Fibroblast of upper back skin (primary cell): ENCODE measurements at places on chromosomes 7 and 10.

- peak; percentile 78 for DNase-seq
Measured at GRCh38 chr7:104983578-104984539, 30.1 kb upstream of the KMT2E start.

GRCh38 chr10:8055420-8056349 lies 1.2 kb downstream of the GATA3 start:
- no peak for DNase-seq

DNA sequence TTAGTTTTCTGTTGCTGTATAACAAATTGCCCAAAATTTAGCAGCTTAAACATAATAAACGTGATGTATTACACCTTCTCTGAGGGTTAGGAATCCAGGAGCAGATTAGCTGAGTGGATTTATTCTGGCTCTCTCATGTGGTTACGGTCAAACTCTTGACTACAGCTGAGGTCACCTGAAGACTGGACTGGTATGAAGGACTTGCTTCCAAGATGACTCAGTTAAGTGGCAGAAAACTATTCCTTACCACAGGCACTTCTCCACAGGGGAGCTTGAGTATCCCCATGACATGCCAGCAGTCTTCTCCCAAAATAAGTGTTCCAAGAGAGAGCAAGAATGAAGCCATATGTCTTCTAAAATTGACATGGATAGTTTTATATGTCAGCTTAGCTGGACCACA lies 957.2 kb upstream of the GHITM start:
- peak; percentile 51 for DNase-seq

DNA sequence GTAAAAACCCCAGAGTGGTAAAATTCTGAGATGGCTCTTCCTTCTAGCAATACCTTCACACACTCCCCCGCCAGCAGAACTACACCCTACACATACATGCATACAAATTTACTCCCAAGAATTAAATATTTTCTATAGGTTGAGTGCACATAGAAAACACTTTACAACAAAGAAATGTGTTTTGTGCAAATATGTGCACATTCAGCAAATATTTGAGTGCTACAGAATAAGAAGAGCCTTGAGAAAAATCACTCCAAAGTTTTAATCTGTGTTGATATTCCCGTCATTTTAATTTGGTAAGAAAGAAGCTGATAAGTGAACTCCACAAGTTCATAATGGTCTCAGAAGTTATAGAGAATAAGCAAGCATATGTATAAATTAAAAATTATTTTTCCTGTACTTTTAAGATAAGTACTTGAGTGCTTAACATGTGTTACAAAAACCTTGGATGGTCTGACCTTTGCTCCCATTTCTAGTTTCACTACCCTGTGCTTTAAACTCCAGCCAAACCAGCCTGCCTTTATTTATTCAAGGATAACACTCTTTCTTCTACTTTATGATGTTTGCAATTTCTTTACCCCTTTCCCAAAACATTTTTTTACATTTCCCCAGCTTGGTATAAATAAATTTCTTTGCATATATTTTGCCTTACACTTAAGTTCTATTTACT lies 733.5 kb upstream of the LRRTM3 start:
- DNase-seq = no peak

- no peak for DNase-seq
Measured at GRCh38 chr7:132424821-132425724, 151.2 kb downstream of the PLXNA4 start.

GRCh38 chr7:112868609-112869008 lies 78.4 kb upstream of the TMEM168 start:
- DNase-seq = no peak

DNA sequence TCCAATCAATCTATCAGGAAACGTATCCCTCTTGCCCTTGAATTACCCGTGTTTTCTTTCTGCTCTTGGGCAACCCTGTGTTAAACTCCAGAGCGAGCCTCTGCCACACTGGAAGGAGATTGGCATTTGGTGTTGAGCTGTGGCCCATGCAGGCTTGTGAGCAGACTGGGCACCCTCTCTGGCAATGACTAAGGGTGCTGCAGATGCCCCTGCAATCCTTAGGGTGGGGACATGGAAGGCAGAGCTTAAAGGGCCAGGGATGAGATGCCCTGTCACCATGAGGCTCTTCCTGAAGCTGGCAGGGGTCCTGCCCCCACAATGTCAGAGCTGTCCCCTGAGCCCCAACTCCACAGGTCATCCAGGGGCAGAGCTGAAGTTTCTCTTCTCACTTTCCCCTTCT lies 19.5 kb upstream of the FAM180A start:
- no peak for DNase-seq

DNA sequence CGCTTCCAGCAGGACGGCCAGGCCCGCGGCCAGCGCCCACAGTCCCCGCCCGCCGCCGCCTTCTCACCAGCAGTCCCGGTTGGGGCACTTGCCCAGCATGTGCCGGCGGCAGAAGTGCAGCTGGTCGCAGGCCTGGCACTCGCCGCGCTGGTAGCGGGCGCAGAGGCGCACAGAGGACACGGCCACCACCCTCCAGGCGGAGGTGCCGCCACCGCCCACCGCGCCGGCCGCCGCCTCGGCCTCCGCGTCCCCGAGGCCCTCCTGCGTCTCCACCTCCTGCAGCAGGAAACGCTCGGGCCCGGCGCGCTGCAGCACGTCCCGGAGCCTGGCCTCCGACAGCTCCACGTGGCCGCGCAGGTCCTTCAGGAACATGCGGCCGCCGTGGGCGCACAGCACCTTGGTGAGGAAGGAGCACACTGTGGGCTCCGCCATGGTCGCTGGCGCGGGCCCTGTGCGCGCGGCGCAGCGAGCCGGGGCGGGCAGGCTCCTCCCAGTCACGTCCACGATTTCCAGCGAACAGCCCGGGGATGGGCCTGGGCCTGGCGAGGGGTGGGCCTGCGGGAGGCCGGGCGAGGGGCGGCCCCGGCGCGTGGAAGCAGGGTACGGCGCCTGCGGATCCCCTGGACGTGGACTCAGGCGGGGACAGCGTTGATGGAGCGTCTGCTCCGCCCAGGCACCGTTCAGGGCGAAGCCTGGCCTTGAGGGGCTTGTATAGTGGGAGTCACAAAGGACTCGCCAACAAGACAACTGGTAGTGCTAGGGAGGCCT lies at the start of gene ZC3HAV1L:
Gene ZC3HAV1L, minus strand, starts transcription at position 457 of the 768 bp plus-strand sequence. Its CDS starts 25 bp downstream, at position 432.
- DNase-seq = peak; percentile 78

GRCh38 chr10:4541292-4541691 lies 284.7 kb upstream of the AKR1E2 start:
- DNase-seq = peak; percentile 87

- peak; percentile 15 for DNase-seq
Measured at GRCh38 chr10:61000769-61001730, 57.1 kb upstream of the RHOBTB1 start.

DNA sequence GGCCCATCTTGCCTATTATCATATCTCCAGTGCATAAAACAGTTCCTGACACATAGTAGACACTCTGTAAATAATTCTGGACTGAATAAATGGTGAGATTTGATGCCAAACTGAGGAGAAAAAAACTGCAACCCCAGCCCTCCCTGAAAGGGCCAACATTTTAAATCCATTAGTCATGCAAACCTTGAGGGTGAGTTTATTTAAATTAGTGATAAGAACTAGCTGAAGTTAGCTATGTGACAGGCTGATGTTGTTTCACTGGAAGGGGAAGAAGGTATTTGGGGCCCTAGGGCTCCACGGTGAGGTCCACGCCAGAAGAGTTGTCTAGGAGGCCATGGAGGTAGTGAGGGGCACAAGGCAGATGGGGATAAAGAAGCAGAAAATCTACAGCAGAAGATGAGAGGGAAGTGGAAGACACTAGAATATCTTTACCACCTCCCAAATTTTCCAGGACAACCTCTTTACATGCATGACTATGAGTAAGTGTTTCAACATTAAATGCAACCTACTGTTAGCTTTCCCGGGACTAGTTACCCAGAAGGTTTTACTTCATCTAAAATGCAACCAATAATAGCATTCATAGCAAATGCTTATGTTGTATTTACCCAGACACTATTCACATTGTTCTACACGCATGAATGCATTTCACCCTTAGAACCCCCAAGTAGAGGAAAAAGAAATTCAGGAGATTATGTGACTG lies 183.2 kb upstream of the LYZL1 start:
- peak; percentile 68 for DNase-seq

DNA sequence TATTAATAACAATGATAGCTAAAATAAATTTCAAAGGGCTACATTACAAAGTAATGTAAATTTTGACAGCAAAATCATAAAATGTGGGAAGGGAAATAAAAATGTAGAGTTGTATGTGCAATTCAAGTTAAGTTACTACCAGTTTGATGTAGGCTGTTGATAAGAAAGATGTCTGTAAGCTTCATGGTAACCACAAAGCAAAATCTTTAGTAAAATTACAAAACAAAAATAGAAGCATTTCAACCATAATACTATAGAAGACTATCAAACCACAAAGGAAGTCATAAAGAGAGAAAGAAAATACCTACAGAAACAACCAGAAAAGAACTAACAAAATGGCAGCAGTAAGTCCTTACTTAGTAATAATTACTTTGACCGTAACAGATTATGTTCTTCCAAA lies 99.1 kb downstream of the C7orf25 start:
- no peak for DNase-seq

- DNase-seq = peak; percentile 89
Measured at GRCh38 chr10:5434017-5434753, 21.8 kb downstream of the NET1 start.

- peak; percentile 83 for DNase-seq
Measured at GRCh38 chr10:114151486-114151885, 22.5 kb downstream of the CCDC186 start.

GRCh38 chr7:34487391-34488115 lies 170.5 kb upstream of the NPSR1 start:
- DNase-seq = no peak

DNA sequence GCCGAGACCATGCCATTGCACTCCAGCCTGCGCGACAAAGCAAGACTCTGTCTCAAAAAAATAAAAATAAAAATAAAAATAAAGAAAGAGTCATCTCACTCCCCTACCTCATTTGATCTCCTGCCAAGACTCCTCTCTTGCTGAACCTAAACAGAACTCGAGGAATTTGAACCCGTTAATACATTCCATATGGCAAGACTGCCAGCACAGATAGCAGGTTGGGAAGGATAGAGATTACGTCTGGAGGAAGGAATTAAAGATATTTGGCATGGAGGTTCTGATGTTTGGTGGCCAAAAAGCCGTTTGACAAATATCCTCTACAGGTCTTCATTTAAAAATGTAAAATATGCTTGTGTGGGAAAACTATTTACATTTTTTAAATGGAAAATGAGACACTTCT lies 549.6 kb downstream of the HTR7 start:
- peak; percentile 95 for DNase-seq

- DNase-seq = peak; percentile 56
Measured at GRCh38 chr7:55509322-55509721, 63.0 kb downstream of the VOPP1 start.

- DNase-seq = no peak
Measured at GRCh38 chr7:45145881-45146280, 11.7 kb upstream of the RAMP3 start.

DNA sequence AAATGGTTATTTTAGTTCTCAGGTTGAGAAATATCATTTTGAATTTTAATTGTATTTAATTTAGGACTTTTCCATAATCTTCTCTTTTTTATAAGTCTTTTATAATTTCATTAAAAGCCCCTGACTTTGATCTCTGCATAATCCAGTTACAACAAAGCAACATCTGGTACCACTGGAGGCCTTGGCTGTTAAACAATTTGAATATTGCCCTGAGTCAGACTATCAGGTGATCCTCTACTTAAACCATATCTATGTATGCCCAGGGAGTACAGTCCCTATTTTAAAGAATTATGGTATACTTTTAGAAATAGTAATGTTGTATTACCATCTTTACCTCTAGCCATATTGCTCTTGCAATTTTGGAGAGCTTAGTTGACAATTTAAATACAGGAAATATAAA lies 119.1 kb downstream of the MAGI2 start:
- no peak for DNase-seq

DNA sequence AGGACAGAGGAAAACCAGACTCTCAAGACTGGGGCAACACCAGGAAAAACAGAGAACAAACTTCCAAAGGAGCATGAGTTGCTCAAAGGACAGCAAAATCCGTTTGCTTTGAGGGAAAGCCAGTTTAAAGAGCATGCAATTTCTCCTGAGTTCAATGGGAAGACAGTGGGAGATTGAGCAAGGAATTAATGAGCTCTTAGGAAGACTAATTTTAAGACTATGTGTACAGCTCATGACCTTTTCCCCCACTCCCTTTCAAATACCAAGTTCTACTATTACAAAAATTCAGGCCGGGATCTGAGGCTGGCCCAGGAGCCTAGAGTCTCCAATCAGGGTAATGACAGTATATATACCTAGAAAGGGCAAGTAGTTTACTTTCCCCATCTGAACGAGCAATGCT lies 79.2 kb downstream of the EPDR1 start:
- DNase-seq = peak; percentile 17

- DNase-seq = peak; percentile 29
Measured at GRCh38 chr10:31927884-31928548, 615 bp downstream of the ARHGAP12 start.

DNA sequence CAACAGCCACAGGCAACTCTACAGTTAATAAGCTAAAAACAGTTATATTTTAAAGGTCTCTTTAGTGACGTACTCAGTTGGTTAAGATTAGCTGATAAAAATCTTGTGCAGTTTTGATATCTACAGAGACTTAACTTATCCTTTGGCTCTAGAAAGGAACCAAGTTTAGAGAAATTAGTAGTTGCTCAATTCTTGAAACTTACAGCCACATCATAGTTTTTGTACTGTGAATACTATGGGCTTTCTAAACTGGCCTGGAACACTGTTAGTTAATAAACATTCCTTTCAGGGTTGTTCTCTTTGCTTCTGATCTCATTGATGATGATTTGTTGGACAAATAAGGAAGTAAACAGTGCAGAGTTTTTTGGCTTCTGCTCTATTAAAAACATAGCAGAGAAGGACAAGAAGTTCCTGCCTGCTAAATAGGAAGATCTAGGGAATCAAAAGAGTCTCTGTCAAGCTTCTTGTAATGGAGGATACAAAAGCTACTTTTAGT lies 73.1 kb downstream of the MKLN1 start:
- no peak for DNase-seq

DNA sequence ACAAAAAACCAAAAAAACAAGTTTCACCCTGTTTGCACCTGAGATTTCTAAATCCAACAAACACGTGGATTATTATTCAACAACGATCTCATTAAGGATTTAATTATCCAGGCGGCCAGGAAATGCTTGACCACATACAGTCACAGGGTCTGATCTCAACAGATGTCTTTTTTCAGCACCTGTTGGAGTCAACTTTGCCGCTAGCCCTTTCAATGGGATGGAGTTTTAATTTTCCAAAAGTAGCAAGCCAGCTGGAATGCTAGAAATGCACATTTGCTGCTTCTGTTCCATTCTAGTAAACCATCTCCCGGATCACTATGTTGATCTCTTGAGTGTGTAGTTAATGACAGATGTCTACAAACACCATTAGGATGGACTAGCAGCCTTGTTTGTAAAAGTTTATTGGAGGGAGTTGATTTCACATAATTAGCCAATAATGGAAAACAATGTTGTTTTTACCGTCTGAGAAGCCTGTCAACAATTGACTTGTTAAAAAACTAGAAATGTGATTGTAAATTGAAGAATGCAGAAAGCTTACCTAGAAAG lies 64.2 kb upstream of the DKK1 start:
- no peak for DNase-seq

GRCh38 chr10:29239569-29240472 lies 49.0 kb upstream of the LYZL1 start:
- DNase-seq = peak; percentile 20
